Endothelial cell of umbilical vein (primary cell): ENCODE measurements at places on chromosomes 7 and 10. TPM values are rescaled to one million over a fixed set of nuclear protein-coding genes. Genes with fewer than 3 reads are reported as not detected.

- DNase-seq = no peak
Measured at GRCh38 chr7:127976056-127976737, 55.0 kb downstream of the LRRC4 start.

DNA sequence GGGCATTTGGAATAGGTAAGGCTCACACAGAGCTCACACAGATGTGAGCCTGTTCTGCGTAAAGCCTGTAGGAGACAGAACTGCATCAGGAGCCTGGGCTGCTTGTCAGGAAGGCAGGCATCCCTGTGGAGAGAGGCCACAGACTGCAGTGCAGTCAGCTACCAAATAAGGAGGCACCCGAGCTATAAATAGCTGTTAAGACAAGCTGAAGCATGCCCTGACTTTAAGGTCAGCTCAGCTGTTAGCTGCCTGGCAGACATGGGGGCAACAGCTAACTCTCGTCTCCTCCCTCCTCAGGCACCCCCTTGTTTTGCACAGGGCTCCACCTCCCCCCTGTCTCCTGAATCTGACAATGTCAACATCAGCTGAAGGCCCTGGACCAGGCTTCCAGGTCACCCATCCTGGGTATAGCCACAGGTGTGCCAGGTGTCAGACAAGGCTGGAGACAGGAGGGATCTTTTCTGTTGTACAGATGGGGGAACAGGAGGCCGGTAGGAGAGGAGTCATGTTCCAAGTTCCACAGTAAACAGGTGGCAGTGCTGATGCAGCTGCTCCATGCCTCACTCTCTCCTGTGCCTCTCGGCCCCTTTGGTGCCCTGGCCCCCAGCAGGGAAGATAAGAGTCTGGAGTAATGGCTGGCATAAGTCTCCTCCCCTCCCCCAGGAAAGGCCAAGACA lies 27.6 kb upstream of the MKRN1 start:
- DNase-seq = no peak

ANKRD61 gene
- polyA plus RNA-seq = 0.18 and 0.32 TPM in 2 replicates

DNA sequence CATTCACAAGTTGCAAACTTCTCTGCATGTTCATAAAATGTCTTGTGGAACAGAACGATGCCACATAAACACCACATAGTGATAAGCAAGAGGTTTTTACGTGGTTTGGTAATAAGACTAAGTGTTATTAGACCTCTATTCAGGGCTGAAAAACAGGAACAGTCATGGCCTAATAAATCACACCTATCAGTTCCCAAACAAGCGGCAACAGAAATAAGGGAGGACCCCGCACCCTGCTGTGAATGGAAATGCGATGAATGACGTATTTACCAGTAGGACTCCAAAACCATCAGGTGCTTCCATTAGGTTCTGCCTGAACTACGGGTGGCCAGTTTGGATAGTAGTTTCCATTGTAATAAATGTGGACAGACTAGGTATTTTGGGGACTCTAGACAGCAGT lies 129.1 kb downstream of the TAX1BP1 start:
- no peak for DNase-seq

DNA sequence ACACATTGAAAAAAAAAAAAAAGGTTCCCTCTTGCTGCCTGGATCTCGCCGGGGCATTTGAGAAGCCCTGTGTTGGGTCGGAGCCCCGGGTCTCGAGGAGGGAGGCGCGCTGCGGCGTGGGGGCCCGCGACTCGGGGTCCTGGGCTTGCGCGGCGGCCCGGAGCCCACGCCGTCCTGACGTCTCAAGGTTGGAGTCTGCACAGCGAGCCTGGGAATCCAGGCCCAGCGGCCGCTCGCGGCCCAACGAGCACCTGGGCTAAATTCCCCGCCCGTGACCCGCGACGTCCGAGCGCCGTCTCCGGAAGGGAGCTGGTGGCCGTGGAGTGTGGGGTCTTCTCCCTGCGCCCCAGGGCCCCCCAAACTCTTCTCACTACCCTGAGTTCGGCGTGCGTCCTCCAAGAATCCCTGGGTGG lies 1.4 kb upstream of the CTBP2 start:
- no peak for DNase-seq

DNA sequence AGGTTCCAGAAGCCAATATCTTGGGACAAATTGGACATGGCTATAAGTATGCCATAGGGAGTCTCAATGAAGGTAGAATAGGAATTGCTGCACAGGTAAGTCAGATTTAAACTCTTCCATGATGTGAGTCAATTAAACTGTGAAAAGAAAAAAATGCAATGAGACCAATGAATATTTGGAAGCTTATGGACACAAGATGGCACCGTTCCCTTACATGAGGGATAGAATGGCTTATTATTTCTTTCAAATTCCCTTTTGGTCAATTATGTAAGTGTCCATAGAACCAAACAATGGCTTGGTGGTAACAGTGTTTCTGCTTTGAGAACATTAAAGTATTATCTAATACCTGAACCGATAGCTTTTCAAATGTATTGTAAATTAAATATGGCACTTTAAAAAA lies 35.6 kb downstream of the ACADSB start:
- DNase-seq = peak; percentile 18

GRCh38 chr7:23020742-23021401 lies 6.9 kb upstream of the HYCC1 start:
- DNase-seq = peak; percentile 60

DNA sequence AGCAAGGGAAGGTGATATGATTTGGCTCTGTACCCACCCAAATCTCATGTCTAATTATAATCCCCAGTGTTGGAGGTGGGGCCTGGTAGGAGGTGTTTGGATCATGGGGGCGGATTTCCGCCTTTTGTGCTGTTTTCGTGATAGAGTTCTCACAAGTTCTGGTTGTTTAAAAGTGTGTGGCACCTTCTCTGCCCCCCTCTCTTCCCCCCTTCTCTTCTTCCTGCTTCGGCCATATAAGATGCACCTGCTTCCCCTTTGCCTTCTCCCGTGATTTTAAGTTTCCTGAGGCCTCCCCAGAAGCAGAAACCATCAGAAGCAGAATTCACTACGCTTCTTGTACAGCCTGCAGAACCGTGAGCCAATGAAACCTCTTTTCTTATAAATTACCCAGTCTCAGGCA lies 21.1 kb downstream of the BTRC start:
- no peak for DNase-seq

ANXA11 gene
- polyA plus RNA-seq = 59.2 and 68.0 TPM in 2 replicates

- DNase-seq = no peak
Measured at GRCh38 chr10:28331066-28331465, 28.2 kb upstream of the MPP7 start.

- DNase-seq = peak; percentile 4
Measured at GRCh38 chr10:123301077-123301857, 147.1 kb downstream of the BUB3 start.

GRCh38 chr10:77724820-77725219 lies 87.2 kb upstream of the KCNMA1 start:
- DNase-seq = no peak

- DNase-seq = no peak
Measured at GRCh38 chr7:43248961-43249822, 136.7 kb downstream of the HECW1 start.

MYH16 gene
- 0.01 and 0.03 TPM in 2 replicates for polyA plus RNA-seq

DNA sequence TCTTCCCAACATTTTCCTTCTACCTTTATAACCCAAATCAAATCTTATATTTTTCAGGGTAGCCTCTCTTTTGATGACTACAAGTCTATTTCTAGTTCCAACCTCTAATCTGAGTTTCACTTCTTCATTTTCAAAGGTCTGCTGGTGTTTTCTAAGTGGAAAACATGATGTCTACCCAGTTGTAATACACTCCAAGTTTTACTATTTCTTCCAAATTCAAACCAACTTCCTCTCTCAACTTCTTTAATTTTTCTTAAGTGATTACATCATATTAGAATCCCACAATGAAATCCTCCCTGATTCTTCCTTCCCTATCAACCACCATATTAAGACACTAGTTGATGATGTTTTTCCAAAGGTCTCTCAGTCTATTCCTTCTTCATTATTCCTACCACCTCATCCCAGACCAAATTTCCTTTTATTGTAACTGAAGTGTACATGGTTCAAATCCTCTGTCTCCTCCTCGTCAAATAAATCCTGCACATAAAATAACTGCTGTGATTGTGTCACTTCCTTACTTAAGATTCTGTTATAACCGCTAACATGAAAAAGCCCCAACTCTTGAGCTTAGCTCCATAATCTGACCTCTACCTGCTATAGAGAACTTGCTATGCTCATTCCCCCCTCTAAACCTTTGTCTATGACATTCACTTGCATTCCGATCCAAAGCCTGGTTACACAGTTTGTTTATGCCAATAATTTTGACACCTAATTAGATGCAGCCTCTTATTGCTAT lies 12.7 kb downstream of the TAS2R38 start:
- no peak for DNase-seq

DNA sequence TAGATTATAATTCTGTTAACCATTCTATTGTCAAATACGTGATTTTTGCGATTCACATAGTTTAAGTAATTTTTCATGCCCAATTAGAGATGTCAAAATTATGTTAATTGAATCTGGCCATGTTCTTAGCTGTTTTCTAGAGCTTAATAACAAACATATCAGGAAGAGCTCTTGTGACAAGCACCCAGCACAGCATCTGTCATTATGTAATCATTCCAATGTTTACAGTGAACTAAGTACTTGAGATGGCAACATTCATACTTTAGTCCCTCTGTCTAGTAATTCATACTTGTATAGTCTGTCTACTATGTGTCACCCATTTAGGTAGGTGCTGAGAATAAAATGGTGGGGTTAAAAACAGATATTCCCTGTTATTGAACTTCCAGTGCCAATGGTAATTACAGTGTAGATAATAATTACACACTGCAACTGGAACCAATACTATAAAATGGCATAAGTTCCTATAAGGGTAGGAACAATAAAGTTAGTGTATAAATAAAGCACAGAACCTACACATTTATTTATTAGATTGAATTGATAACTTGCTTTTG lies 55.2 kb downstream of the ZEB1 start:
- no peak for DNase-seq

- no peak for DNase-seq
Measured at GRCh38 chr7:47344171-47344955, 237.5 kb downstream of the TNS3 start.

GRCh38 chr10:126094537-126094936 lies 198.2 kb downstream of the FANK1 start:
- DNase-seq = no peak

ABCB1 gene
- 5.1 and 7.5 TPM in 2 replicates for polyA plus RNA-seq

TMEM140 gene
- polyA plus RNA-seq = 17.9 and 21.9 TPM in 2 replicates

- DNase-seq = peak; percentile 15
Measured at GRCh38 chr7:27064159-27064558, 31.6 kb downstream of the HOXA1 start.

MTG1 gene
- polyA plus RNA-seq = 83.4 and 91.6 TPM in 2 replicates

DNA sequence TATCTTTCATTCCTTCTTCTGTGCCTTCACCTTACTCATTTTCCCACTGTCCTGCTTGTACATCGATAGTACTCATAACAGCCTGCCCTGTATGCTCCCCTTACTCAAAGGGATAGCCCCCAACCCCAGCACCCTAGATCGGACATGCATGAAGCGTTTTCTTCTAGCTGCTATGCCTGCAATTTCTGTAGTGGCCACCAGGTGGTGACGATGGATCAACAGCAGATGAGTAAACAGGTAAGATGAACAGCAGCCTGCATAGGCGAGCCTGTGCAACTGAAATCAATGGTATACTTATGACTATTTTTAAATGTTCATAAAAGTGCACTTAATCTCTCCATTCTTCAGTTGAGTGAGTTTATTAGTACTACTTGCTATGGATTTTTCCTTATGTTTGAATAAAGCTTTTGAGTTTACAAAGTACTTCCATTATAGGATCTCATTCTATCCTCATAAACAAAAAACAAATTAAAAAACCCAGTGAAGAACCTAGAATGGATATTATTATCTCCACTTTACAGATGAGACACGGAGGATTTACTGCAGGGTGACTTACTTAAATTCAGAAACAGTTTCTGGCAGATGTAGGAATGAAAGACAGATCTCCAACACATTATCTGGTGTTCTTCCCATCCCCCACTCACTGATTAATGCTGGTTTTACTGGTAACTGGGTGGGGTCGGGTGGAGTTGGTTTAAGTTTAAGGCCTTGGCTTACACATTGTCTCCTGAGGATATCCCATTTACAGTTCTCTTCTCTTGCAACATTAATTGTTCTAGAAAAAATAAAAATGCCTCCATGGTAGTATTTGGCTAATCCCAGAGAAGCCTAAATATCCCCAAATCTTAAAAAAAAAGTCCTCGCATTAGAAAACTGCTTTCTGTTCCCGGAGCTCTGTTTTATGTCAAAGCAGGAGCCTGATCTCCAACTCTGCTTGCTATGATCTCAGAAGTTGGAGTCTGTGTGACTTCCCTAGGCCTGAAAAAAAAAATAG lies 222.1 kb downstream of the GLI3 start:
- peak; percentile 42 for DNase-seq

GIMAP6 gene
- 58.7 and 65.6 TPM in 2 replicates for polyA plus RNA-seq

SUMF2 gene
- 91.3 and 92.4 TPM in 2 replicates for polyA plus RNA-seq

AOAH gene
- not detected in 2 replicates for polyA plus RNA-seq

UNCX gene
- not detected in 2 replicates for polyA plus RNA-seq

BAZ1B gene
- polyA plus RNA-seq = 12.6 and 16.2 TPM in 2 replicates

GRCh38 chr7:135368416-135369186 lies 135.0 kb downstream of the STRA8 start:
- no peak for DNase-seq

GRCh38 chr7:1290679-1291356 lies 58.1 kb downstream of the UNCX start:
- DNase-seq = no peak

SYNPO2L gene
- polyA plus RNA-seq = not detected in 2 replicates

GRCh38 chr10:77643795-77644468 lies 6.3 kb upstream of the KCNMA1 start:
- DNase-seq = peak; percentile 49

GRCh38 chr7:158568974-158569857 lies 18.4 kb downstream of the PTPRN2 start:
- no peak for DNase-seq

SUV39H2 gene
- 4.8 and 5.7 TPM in 2 replicates for polyA plus RNA-seq

DNA sequence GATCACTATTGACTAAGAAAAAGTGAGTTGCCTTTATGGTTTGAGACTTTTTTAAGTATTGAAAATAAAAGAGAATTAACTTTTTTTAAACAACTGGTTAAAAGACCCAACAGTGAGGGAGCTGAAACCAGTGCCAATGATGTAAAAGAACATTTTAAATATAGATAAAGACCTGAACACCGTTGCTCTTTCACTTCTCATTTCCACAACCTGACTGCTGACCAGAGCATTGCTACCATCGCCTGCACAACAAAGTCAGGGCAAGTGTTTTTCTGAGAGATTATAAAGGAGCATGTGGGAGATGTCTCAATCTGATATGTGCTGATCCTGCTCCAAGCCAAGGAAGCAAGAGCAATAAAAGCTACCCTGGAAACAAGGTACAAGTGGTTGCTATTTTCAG lies 34.7 kb downstream of the IMMP2L start:
- DNase-seq = no peak

RNF32 gene
- polyA plus RNA-seq = 0.14 TPM in 1 of 2 replicates, not detected in the other

DNA sequence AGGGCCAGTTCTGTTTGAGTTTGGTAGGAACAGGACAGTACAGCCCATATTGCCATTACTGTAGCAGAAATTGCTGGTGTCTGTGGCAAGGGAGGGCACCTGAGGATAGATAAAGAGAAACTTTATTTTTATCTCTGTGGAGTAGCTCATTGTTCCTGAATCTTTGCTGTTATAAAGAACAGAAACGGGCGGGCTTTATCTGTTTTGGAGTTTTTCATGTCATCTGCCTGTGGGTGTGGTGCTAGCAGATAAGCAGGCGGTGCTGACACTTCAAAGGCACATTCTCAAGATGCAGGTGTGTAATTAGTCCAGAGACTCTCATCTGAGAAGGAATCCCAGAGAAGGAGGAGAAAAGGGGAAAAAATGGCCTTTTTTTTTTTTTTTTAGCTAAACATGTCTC lies 11.5 kb downstream of the ZNF273 start:
- no peak for DNase-seq
